ENCODE measurements at places on chromosomes 3 and 15.

DNA sequence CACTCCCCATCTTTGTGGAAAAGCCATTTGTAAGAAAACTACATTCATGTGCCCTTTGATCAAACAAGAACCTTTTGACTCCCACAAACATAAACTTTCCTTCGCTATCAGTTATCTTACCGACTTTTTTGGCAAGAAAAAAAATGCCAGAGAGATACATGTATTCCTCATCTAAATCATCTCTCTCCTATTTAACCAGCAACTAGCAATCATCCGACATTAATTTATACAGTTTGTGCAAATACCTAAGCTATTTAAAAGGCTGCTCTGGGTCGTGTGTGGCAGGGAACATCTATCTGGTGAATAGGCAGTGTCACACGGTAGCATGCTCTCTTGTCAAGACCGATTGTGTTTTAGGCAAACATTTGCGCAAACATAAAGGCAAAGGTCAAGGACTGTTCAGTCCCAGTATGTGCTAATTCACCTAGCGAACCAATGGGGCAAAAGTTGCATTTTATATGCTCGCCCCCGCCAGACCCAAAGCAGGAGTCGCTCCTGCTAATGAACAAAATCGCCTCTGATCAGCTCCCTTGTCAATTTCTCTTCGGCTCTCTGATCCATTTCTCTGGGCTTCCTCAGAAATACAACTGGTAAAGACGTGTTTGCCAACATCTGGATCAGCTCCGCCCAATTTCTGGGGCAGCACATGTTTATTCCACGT lies 37.7 kb downstream of the ZIC4 start:
- no peaks in the 10 kb centered on the region for H3K4me1 ChIP-seq
- H3K4me3 ChIP-seq = no peak overlapping the region
- no peak for DNase-seq
- no peak overlapping the region for H3K27ac ChIP-seq

- peak overlapping the region; percentile 79 for H3K27ac ChIP-seq
- no peak for DNase-seq
- H3K4me3 ChIP-seq = peak overlapping the region; percentile 71
These were observed 873 bp downstream of the CAPN7 start for GRCh38 chr3:15206662-15207576.

GRCh38 chr3:140188285-140188684 lies 253.3 kb downstream of the CLSTN2 start:
- H3K36me3 ChIP-seq = no peaks in the 10 kb centered on the region
- no peaks in the 10 kb centered on the region for H3K27me3 ChIP-seq
- H3K4me3 ChIP-seq = no peak overlapping the region

DNA sequence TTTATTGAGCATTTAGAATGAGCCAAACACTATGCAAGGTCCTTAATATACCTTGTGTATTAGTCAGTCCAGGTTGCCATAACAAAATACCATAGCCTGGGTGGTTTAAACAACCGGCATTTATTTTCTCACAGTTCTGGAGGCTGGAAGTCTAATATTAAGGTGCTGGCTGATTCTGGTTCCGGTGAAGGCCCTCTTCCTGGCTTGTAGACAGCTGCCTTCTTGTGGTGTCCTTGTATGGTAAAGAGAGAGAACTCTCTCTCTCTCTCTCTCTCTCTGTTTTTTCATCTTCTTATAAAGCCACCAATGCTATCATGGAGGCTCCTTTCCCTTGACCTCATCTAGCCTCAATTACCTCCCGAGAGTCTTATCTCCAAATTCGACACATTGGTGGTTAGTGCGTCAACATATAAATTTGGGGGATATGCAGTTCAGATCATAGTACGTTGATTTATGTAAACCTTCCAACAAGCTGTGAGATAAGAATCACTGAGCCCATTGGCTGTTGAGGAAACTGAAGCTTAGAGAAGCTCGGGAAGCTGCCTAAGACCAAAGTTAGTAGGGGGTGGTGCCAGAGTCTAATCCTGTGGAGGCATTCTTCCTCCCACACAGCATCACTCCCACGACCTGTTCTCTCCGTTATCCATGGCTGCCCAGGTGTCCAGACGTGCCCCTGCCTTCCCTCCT lies 298.0 kb upstream of the PROK2 start:
- peaks cover 23% of the 10 kb centered on the region for H3K4me1 ChIP-seq
- no peak for DNase-seq
- no peaks in the 10 kb centered on the region for H3K27me3 ChIP-seq

DNA sequence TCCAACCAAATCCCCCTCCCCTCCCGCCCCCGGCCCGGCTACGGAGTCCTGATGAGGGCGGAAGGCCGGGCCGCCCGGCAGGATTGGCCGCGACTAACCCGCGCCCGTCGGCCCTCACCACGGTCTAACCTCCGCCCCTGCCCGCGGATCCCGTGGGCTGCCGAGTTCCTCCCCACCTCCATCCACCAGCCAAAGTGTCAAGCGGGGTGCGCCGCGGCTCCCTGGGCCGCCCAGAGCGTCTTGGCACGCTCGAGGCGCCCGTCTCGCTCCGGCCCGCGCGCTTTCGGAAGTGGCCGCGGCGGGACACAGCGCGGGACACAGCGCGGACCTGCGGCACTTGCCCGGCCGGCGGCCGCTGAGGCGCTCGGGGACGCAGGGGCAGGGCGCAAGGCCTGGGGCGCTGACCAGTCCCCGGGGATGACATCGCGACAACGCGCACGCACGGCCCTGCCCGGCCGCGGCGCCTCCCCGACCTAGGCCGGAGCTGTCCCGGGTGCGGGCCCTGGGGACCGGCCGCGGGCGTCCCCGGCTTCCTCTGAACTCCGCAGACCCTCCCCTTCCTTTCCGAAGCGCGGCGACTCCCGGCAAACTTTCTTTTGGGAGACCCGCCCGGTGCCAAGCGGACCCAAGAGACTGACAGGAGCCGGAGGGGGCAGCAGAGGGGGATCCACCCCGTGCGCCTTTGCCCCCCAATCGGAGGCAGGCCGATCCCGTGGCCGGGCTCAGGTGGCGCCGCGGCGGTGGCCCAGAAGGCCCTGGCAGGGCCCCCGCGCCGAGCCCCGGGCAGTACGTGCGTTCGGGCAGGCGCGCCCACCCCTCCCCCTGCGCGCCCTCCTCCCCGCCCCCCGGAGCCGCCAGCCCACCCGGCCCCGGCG lies 112.8 kb upstream of the ICE2 start:
- DNase-seq = peak; percentile 46
- H3K4me3 ChIP-seq = peak overlapping the region; percentile 90
- H3K27me3 ChIP-seq = no peaks in the 10 kb centered on the region

DNA sequence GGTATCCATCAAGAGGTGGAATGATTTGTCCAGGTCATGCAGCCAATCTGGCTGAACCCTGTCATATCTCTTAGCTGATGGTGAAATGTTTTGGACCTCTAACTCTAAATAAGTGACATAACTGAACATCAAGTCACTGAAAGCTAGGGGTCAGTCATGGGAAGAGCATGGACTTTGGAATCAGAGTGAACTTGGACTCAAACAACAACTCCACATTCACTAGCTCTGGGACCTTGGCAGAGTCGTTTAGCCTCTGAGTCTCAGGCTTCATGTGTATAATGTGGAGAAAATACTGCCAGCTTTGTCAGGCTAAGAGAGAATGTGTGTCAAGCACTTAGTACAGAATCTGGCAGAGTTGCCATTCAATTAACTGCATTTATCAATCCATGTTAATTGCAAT lies 557.8 kb upstream of the CFAP20DC start:
- no peak for DNase-seq
- no peaks in the 10 kb centered on the region for H3K4me1 ChIP-seq
- no peaks in the 10 kb centered on the region for H3K36me3 ChIP-seq

- H3K4me1 ChIP-seq = peaks cover 10% of the 10 kb centered on the region
- no peaks in the 10 kb centered on the region for H3K27me3 ChIP-seq
- no peak for DNase-seq
These were observed 142.7 kb downstream of the NSMCE3 start for GRCh38 chr15:29126821-29127461.

DNA sequence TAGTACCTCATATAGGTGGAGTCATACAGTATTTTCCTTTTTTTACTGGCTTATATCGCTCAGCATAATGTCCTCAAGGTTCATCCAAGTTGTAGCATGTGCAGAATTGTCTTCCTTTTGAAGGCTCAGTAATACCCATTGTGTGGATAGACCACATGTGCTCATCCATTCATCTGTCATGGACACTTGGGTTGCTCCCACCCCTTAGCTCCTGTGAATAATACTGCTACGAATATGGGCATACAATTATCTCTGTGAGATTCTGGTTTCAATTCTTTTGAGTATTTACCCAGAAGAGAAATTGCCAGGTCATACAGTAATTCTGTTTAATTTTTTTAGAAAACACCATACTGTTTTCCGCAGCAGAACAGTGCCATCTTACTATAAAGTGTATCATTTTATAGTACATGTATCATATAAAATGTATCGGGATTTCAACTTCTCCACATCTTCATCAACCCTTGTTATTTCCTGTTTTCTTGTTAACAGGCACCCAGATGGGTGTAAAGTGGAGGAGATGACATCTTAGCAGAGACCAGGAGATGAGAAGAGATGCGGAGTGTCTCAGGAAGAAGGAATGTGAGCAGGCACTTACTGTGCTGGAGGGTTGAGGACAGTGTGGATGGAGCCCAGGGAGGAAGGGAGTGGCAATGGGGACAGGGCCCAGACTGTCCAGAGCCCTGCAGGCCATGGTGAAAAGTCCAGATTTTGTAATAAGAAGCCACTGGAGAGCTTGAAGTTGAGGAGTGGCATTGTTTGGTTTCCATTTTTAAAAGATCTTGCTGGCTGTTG lies 27.0 kb upstream of the PRR23E start:
- no peak overlapping the region for H3K4me3 ChIP-seq
- H3K27me3 ChIP-seq = no peaks in the 10 kb centered on the region
- H3K4me1 ChIP-seq = no peaks in the 10 kb centered on the region
- H3K27ac ChIP-seq = no peak overlapping the region
- DNase-seq = no peak

DNA sequence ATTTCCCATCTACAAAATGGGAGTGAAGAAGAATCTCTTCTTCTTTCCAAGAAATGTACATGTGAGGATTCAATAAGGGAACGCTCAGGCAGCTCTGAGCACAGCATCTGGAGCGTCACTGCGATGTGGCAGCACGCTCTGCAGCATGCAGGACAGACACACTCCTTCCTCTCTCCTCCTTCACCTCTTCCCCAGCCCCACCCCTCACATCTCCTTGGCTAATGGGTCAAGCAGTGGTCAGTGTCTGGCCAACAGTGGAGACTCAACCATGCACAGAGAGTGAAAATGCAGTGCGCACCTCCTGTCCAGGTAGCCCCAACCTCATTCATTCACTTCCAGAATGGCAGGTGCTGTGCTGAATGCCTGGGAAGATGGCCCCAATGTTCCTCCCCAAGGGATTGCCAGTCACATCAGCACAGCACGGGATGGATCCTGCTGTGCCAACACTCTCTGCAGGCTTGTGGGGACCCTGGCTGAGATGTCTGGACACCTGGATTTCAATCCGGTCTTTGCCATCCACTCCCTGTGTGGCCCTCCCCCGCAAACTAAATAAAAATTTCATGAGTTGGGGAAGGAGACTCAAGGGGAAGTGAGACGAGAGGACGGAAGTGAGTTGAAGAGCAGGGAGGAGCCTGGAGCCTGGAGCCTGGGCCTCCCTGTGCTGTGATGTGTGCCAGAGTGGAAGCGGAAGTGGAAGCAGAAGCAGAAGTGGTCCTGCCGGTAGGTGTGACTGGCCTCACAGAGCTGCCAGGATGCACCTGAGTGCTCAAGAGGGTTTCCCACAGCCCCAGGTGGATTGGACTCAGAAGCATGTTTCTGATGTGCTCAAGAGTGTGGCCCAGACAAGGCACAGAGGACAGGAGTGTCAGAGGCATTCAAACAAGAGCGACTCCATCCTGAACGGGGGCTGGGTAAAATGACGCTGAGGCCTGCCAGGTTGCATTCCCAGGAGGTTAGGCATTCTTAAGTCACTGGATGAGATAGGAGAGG lies 163.9 kb downstream of the SMAD6 start:
- no peaks in the 10 kb centered on the region for H3K27me3 ChIP-seq
- no peak overlapping the region for H3K4me3 ChIP-seq
- DNase-seq = peak; percentile 15

GRCh38 chr3:168081171-168081771 lies 14.5 kb downstream of the GOLIM4 start:
- H3K27ac ChIP-seq = no peak overlapping the region
- H3K27me3 ChIP-seq = no peaks in the 10 kb centered on the region
- H3K4me1 ChIP-seq = no peaks in the 10 kb centered on the region
- no peak for DNase-seq

- no peaks in the 10 kb centered on the region for H3K4me1 ChIP-seq
- no peak overlapping the region for H3K27ac ChIP-seq
- H3K4me3 ChIP-seq = no peak overlapping the region
- DNase-seq = no peak
- no peaks in the 10 kb centered on the region for H3K27me3 ChIP-seq
- H3K36me3 ChIP-seq = no peaks in the 10 kb centered on the region
These were observed 401.4 kb downstream of the ROBO1 start for GRCh38 chr3:79366414-79366813.

DNA sequence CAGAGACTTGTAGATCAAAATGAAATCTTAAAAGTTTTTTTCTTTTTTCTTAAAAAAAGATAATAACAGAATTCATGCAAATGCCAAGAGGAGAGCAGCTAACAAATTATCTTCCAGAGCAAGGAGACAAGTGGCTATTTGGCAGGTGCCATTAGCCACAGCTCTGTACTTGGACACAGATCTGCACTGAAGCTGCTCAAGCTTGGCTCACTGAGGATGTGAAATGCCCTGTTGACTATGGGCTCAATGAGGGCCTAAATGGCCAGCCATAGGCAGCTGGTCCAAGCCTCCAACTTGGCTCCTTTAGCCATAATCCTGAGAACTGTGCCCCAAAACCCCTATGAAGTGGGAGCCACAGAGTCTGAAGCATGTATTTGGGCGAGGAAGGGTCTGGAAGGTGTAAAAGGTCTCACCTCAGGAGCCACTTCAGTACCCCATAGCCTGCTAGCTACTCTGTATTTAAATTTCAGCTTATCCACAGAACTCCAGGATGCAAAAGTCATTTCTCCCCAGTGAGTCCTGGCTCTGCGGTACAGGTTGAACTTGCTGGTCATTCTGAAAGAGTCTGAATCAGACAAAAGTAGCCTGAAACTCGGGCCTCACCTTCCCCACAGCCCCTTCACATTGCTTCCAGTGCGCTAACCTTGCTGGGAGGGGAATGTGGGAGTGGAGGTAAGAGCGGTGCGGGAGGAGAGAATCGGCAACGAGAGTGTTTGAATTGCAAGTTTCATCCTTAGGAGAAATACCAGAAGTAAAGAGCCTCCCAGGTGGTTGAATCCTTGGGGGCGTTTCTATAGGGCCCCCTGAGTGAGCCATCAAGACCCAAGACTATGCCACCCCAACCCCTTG lies 48.0 kb downstream of the ZIC4 start:
- no peak for DNase-seq
- H3K27ac ChIP-seq = no peak overlapping the region
- peaks cover 31% of the 10 kb centered on the region for H3K27me3 ChIP-seq

- no peak for DNase-seq
- H3K4me3 ChIP-seq = no peak overlapping the region
- H3K4me1 ChIP-seq = peaks cover 7% of the 10 kb centered on the region
- H3K27ac ChIP-seq = no peak overlapping the region
- H3K36me3 ChIP-seq = no peaks in the 10 kb centered on the region
These were observed 52.9 kb downstream of the CCNL1 start for GRCh38 chr3:157107037-157107436.

GRCh38 chr3:34260271-34261000 lies 462.0 kb downstream of the PDCD6IP start:
- no peak overlapping the region for H3K4me3 ChIP-seq
- H3K4me1 ChIP-seq = no peaks in the 10 kb centered on the region
- no peak for DNase-seq
- H3K27me3 ChIP-seq = no peaks in the 10 kb centered on the region
- H3K27ac ChIP-seq = no peak overlapping the region

GRCh38 chr15:84784262-84784661 lies 32.9 kb upstream of the ALPK3 start:
- H3K4me1 ChIP-seq = peaks cover 27% of the 10 kb centered on the region
- H3K27ac ChIP-seq = no peak overlapping the region
- peaks cover 40% of the 10 kb centered on the region for H3K36me3 ChIP-seq
- no peak overlapping the region for H3K4me3 ChIP-seq
- no peak for DNase-seq
- no peaks in the 10 kb centered on the region for H3K27me3 ChIP-seq
